Stimulated activated CD8-positive, alpha-beta memory T cell treated with anti-CD3 and anti-CD28 coated beads, Interleukin-7, amount 100 ng/mL, for 1 hour (primary cell): ENCODE measurements at places on chromosomes 3 and 15.

DNA sequence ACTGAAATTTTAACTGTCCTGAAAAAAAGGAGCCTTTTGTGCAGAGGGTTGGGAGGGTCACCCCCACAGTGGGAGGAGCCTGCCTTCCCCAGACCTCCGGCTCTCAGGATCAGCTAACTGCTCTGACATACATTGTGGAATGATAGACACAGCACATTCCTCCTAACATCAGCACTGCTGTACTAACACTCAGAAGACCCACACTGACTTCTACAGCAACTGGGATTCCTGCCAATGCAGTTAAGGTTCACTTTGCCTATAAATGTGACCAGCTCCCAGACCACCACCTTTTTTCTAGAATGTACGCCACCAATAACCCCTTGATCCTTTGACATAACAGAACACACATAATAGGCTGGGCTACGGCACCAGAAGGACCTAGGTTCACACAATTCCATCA, 3.2 kb downstream of the CPEB1 start:
- DNase-seq, result no peak

GRCh38 chr3:10170915-10171478, 6.3 kb downstream of the IRAK2 start:
- DNase-seq, result no peak

DNA sequence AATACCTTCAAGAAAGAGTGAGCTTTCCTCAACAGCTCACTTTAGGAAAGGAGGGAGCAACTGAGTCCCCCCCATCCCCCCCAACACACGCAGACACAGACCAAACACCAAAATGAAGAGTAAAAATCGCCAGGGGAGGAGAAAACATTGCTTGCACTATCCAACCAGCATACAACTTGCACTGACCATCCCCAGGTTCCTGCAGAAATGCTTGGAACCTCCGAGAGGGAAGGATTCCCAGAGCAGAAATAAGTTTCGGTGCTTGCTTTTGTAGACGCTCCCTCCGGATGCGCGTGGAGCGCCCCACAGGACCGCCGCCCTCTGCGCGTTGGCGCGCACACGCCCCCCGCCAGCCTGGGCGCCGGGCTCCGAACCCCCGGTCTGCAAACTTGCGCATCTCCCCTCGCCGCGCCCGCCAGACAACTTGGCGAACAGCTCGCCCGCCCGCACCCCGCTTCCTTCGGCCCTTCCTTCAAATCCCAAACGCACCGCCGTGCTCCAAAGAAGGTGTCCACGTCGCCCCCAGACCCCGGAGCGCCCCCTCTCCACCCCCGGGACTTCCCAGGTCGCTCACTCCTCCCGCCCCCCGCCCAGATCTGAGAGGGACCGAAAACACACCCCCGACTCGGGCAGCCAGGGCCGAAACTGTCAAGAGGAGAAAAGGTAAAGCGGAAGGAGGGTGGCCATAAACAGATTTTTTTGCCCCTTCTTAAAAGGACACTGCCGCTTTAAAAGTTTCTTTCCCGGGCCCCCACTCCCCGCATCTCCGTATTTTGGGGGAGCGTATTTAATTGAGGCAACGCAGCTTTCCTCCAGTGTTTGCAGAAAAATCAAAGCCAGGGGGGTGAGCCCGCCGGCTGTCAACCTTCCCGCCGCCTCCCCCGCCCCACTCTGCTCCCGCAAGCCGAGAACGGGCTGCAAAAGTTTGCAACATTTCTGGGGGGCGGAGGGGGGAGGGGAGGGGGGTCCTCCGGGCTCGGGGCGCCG, 859 bp downstream of the RORA start:
- DNase-seq, result no peak

- no peak for DNase-seq
These were observed 34.5 kb upstream of the SKOR1 start for GRCh38 chr15:67790610-67791319.

DNA sequence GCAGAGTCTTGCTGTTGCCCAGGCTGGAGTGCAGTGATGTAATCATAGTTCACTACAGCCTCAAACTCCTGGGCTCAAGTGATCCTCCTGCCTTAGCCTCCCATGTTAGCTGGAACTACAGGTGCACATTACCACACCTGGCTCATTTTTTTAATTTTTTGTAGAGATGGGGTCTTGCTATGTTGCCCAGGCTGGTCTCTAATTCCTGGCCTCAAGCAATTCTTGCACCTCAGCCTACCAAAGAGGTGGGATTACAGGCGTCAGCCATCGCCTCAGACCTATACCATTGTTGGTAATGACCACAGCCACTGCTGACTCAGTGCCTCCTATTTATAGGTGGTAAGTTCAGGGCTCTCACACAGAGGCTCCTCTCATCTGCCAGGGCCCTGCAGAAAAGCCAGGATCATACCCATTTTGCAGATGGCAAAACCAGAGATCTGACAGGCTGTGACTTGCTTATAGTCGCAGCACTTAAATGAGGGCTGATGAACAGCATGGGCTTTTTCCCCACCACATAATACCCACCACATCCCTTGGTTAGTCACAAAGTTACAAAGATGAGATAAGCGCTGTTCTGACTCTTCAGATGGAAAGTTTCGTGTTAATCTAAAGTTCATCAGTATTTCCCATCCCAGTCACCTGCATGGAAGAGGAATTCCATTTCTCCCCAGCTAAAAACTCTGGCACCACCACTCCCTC, 21.8 kb upstream of the SPATA12 start:
- DNase-seq, result no peak

DNA sequence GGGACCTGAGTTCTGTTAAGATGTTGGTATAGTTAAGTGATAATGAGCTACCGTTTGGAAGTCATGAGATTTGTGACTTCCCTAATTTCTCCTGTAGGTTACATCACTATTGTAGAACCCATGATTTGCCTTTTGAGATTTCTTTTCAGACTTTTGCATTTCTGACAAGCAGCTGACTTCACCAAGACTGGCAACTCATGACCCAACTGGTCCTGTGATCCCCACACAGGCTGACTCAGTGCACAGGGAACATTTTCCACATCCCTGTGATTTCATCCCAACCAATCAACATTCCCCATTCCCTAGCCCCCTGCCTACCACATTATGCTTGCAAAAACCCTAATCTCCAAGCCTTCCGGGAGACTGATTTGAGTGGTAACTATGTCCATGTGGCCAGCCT, 242.1 kb upstream of the PDZRN3 start:
- no peak for DNase-seq

GRCh38 chr3:56796202-56796601, 5.5 kb downstream of the ARHGEF3 start:
- no peak for DNase-seq

GRCh38 chr3:108493862-108494261, 16.5 kb downstream of the MYH15 start:
- DNase-seq, result no peak

GRCh38 chr3:159252274-159252673, 450.4 kb downstream of the MFSD1 start:
- DNase-seq, result no peak

DNA sequence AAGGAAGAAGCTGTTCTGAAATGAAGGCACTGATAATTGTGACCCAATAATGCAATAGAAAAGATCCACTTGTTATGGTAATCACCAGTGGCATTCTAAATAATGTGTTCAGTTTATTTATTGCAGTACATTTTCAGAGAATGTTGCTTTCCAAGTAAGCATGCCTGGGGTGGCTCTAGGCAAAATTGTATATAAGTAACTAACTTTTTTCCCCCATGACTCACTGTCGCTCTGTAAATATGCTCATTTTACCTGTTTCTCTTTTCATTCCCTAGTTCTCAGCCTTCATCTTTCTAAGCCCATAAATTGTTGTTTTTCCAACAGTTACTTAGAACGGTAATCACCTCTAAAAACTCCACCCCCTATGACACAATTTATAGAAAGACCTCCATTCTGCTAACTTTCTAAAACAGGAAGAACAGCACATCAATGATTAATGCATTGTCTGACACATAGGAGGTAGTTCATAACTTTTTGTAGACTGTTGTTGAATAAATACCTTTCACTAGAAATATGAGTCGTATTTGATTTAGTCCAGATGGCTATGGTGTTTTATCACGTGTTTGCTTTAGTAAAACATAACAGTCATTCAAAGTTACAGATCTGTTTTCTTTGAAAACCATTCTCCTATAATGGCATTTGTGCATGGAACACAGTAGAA, 143.1 kb downstream of the LSAMP start:
- DNase-seq, result no peak

- DNase-seq, result no peak
These were observed 12.4 kb downstream of the DNAJB8 start for GRCh38 chr3:128454310-128454618.

DNA sequence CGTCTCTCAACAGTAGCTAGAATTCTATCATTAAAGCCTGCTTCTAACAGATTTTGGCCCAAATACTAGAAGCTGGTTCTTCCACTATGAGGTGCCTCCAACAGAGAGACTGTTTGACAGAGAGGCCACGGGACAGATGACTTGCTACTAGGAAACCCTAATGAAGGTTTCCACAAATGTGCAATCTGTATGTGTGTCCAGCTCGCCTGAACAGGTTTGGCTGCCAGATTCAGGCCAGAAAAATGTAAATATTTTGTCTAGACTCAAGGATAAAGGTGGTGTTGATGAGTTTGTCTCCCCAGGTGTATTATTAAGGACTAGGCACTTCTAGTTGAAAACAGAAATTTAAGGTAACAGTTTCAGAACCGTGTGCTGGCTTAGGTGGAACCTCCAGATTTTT, 91.6 kb upstream of the TRIM42 start:
- DNase-seq, result no peak

DNA sequence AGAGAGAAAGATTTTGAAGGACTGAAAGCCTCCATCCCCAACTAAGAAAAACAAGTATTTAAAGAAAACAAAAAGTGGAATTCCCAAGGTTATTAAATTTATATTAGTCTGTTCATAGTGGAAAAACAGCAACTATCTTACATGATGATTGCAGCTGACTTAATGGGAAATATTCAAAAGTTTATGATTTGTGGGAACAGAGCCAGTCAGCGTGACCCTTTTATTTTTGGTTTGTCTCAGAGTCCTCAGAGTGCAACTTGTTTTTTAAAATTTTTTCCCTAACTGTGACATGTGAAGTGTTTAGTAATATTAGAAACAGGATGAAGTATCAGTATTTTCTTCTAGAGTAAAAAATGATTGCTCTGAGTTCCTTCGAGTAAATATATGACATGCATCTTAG, 441.9 kb upstream of the MCTP2 start:
- no peak for DNase-seq

- no peak for DNase-seq
These were observed at the start of gene CFAP100 for GRCh38 chr3:126394179-126394976. CFAP100 (plus strand) TSS chr3:126394909; CDS start chr3:126396001, 1,092 bp downstream.

- DNase-seq, result no peak
These were observed 4.0 kb downstream of the TRIM71 start for GRCh38 chr3:32821686-32822296.

- no peak for DNase-seq
These were observed 3.6 kb downstream of the FOXP1 start for GRCh38 chr3:71579935-71580406.

GRCh38 chr3:13746385-13746784, 133.5 kb downstream of the WNT7A start:
- no peak for DNase-seq

DNA sequence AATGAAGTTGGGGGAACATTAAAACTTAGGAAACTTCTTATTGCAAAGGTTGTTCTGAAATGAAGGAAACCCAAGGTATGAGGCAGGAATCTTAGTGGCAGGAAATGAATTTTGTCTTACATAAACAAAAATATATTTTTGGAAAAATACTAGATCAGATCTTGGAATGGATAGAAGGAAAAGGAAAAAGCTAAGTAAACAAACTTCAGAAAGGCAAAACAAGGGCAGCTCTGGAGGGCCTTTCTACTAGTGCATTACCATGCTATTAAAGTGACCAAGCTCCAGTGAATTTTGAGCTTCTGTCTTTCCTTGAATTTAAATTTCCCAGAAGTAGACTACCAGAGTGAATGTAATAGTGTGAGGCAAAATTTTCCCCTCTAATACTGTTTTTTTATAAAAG, 13.6 kb downstream of the ARL6 start:
- DNase-seq, result no peak

- no peak for DNase-seq
These were observed 53.2 kb downstream of the TM4SF4 start for GRCh38 chr3:149527531-149528339.

GRCh38 chr3:34396956-34397355, 598.5 kb downstream of the PDCD6IP start:
- DNase-seq, result no peak

GRCh38 chr15:43251871-43252250, 14.9 kb downstream of the TGM5 start:
- no peak for DNase-seq

DNA sequence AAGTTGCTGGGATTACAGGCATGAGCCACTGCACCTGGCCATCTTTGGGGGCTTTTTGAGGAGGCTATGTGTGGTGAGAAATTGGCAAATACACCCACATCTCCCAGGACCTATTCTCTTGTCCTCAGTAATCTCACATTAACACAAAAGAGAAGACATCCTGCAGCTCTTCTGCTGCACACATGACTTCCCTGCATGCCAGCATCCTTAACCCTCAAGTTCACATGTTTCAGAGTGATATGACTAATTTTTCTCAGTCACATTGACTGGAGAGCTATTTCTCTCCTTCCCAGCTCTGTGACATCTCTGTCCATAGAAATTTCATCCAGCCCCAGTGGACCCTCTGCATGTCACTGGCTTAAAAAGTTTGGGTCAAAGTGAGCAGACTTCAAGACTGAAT, 1.9 kb upstream of the SKIC8 start:
- DNase-seq, result no peak

- no peak for DNase-seq
These were observed 561.9 kb upstream of the TGFBR2 start for GRCh38 chr3:30044515-30044914.

DNA sequence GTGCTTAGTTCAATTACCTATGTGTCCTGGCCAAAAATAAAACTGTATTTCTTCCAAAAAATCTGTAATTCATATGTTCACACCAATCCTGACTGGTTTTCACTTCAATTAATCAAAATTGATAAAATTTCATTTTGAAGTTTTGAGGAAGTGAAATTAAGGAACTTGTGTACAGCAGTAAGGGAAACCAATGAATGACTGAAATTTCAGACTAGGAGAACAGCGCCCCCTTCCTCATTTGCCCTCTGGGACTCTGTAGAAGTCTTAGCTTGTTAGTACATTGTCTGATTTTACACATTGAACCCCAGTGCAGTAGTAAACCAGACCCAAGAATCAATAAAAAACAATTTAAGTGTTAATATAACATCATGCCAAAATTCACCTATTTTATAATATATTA, 495.3 kb upstream of the AGTR1 start:
- DNase-seq, result no peak

DNA sequence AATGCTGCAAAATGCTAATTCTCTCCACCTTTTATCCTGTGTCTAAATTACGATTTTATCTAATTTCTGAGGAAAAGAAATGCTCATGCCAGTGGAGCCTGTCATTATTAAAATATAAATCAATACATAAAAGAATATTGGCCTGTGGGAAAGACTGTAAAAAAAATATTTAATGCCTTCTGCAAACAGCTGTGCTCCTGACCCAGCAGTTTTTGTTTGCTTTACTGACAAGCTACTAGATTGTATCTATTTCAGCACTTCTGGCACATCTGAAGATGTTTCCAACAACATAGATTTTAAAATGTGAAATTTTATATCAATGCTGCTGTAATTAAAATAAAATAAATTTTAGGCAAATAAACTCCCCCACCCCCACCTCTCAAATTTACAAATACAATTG, 493.6 kb upstream of the AGTR1 start:
- no peak for DNase-seq
